Non-pigmented ciliary epithelial cell (primary cell): ENCODE measurements at places on chromosomes 2 and 18.

- no peak for DNase-seq
These were observed 404.4 kb upstream of the SOX11 start for GRCh38 chr2:5287558-5288334.

DNA sequence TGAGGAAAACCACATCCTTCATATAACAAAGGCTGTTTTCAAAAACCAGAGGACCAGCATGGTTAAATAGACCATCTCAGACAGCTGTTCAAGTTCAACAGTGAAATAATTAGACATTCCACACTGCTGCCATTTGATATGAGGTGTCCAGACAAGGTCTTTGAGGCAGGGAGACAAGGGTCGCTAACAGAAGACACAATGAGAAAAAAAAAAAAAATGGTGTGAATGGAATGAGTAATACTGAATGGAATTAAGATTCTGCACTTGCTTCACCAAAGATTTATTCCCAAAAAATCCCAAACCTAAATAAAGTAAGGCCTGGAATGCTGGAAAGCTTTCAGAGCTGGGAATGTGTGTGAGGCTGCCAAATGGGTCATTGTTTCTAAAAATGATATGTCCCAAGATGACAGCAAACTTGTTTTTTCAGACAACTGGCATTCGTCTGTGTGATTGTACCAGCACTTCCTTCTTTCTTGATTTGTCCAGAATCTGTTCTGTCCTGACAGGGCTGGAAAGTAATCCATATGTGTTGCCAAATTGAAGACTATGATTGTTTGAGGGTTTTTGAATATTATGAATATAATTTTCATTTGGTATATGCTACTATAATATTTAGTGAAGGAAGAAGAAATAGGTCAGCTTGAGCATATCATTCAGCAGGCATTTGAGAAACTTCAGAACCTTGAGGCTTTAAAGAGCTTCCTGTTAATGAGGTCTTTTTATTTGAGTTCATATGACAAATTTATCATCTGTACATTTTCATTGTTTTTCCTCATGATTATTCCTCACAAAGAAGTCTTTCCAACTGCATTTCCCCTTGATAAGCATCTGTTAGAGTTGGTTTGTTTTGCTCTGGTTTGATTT, 85.2 kb upstream of the ITGA4 start:
- DNase-seq = no peak

DNA sequence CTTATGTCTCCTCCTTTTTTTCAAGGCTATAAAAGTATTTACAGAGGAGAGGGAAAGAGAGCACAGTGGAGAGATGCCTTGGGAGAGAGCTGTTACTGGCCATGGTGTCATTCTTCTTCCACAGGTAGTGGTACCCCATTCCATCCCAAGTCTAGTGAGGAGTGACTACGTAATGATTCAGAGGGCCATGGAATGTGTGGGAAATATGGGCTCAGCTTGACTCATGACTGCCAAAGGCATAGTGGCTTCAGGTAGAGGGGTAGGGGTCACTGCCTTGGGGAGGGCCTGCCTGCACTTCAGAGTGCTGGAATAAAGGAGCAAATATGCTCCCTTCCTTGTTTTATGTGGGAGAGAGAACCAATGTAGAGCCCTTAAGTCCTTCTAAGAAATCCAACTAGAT, 620.6 kb downstream of the IRS1 start:
- no peak for DNase-seq

DNA sequence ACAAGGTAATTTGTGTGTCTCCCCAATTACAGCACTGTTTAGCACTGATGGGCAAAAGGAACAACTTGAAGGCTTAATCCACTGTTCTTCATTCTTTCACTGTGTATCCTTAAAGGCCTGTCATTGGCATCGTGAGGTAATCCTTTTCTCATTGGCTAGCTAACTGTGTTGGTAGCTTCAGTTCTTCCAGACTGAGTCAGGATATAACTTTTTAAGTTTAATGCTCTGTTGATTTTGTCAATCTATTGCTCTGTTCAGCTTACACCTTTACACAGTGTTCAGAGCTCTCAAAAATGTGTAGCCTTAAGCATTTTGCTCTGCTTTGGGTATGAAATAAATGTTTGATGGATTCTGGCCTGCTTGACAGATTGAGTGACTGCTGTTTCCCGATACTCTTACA, 148.2 kb downstream of the KIAA1328 start:
- no peak for DNase-seq

DNA sequence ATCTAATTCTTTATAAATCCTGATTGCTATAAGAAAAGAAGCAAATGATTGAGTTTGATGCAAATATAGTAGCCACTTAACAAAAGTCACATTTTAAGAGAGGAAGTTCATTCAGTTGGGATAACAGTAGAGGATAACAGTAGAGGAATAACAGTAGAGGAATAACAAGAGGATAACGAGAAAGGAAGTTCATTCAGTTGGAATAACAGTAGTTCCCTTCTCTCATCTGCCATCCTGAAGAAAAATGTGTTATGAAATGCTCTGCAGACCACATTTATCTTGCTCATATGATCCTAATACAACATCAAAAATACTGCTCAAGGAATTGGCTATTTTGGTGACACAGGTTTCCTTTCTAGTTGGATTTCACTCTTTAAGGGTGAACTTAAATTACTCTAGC, 105.3 kb upstream of the UNC80 start:
- DNase-seq = no peak

GRCh38 chr2:43043553-43043870, 182.9 kb downstream of the ZFP36L2 start:
- no peak for DNase-seq

- DNase-seq = peak; percentile 15
These were observed 33.5 kb downstream of the SOWAHC start for GRCh38 chr2:109647636-109648035.

GRCh38 chr18:22057908-22058527, 111.4 kb upstream of the GATA6 start:
- DNase-seq = no peak

GRCh38 chr2:64700133-64700809, 46.6 kb upstream of the SERTAD2 start:
- no peak for DNase-seq

GRCh38 chr18:64283059-64283458, 134.2 kb upstream of the LINC00305 start:
- no peak for DNase-seq

GRCh38 chr18:56580026-56580425, 58.4 kb downstream of the TXNL1 start:
- DNase-seq = no peak

GRCh38 chr2:168371273-168372019, 84.6 kb upstream of the CERS6 start:
- no peak for DNase-seq

DNA sequence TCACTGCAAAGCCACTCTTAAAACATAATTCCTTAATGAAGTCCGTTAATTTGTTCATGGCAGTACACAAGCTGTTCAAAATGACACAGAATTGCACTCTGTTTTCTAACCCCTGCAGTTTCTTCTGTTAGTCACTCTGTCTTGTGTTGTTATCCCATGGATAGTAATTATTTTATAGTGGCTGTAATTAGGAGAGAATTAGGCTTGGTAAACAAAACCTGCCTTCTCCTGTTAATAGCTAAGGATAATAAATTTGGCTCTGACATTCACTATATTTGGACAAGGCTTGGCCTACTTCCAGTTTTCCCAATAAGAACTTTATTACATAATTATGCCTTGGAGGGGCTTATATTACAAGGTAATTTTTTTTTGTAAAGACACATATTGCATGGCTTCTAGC, 330.3 kb upstream of the FIGN start:
- DNase-seq = no peak

GRCh38 chr2:58407487-58407886, 166.4 kb upstream of the FANCL start:
- DNase-seq = no peak

DNA sequence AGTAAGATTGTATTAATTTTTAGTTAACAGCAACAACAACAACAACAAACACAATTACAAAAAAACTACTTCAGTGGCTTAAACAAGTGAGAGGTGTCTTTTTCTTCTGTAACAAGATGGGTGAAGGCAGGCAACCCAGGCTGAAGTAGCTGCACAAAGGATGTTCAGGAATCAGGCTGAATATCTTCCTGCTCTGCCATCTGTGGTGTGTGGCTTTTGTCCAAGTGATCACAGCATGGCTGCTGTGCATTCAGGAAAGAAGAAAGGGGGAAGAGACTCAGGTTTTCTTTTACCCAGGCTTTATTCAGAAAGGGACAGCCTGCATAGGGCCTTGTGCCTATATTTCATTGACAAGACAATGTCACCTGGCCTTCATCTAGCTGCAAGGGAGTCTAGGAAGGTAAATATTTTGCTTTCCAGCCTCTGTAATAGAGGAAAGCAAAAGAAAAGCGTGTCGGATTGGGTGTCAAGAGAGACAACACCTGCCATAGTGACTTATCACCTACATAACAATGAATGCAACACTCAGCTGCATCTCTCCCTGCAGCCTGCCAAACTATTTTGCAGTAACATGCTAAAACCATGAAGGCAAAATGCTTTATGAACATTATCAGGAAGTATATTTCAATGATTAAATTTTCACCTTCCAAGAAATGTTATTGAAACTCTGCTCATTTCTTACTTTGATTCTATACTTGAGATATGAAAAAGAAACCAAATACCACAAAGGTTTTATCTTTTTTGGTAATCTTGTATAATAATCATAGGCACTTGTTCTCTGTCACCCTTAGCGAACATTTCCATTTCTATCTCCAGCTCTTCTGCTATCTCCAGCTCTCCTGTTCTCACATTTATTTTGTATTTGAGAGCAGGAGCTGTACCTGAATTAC, 14.6 kb downstream of the G6PC2 start:
- no peak for DNase-seq

DNA sequence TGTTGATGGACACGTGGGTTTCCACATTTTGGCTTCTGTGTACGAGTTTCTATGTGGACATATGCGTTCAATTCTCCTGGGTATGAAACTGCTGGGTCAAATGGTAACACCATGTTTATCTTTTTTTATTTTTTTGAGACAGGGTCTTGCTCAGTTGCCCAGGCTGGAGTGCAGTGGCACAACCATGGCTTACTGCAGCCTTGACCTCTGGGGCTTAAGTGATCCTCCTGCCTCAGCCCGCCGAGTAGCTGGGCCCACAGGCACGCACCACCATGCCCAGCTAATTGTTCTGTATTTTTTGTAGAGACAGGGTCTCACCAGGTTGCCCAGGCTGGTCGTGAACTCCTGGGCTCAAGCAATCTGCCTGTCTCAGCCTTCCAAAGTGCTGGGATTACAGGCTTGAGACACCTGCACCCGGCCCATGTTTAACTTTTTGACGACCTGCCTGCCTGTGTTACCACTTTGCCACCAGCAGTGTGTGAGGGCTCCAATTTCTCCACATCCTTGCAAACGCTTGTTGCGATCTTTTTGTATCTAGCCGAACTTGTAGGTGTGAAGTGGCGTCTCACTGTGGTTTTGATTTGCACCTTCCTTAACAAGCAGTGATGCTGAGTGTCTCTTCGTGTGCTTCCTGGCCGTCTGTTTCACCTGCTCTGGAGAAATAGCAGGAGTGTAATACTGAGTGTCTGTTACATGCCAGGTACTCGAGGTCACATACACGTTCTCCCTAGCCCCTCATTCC, 6.9 kb downstream of the HSBP1L1 start:
- no peak for DNase-seq

DNA sequence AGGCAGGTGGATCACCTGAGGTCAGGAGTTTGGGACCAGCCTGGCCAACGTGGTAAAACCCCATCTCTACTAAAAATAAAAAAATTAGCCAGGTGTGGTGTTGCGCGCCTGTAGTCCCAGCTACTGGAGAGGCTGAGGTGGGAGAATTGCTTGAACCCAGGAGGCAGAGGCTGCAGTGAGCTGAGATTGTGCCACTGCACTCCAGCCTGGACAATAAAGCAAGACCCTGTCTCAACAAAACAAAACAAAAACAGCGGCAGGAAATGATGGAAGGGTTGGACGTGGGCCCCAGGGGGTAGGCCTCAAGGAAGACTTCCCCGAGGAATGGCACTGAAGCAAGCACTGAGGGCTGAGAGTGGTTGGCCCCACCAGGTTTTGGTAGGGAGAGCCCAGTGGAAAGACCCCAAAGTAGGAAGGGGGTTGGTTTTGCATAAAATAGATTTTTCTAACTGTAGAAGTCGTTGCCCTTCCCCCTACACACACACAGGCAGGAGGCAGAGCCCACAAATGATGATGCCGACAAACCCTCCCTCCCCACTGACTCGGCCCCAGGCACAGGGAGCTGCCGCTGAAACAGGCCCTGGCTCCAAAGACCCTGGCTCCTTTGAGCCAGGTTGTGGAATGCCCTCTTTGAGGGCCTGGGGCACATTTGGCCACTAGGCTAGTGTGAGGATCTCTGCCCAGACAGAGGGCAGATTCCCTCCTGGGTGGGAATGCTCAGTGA, 104.8 kb downstream of the CABLES1 start:
- DNase-seq = no peak

GRCh38 chr2:103738108-103738507, 976.3 kb downstream of the TMEM182 start:
- DNase-seq = no peak

DNA sequence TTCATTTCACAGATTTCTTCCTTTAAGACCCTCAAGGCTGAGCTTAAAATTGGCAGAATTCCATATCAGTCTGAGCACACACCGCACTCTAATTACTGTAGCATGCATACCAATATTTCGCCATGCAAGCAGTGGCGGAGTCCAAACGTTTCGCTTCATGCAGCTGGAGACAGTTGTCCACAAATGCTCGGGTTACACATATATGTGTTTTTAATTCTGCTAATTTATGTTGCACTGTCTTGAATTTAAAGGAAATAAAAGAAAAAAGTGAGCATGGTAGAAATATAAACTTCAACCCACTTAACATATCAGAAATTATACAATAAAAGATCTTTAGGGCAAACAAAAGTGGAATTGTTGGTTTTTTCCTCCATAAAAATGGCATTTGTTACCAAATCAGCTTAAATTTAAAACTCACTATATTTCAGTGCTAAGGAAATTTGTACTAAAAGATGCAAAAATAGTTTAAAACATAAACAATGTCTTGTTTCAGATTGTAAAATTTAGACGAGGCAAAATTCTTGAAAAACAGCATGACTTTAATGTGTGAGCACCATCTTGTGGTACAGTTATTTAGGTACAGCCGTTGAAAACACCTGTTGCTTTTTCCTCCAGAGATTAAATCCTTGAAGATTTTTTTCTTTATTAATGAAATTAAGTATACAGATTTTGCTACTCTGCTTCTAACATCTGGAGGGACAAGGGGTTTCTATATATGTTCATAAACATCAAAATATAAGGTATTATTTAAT, 24.1 kb upstream of the KANSL1L start:
- DNase-seq = no peak

GRCh38 chr2:26305540-26305939, 40.4 kb upstream of the SELENOI start:
- DNase-seq = no peak

DNA sequence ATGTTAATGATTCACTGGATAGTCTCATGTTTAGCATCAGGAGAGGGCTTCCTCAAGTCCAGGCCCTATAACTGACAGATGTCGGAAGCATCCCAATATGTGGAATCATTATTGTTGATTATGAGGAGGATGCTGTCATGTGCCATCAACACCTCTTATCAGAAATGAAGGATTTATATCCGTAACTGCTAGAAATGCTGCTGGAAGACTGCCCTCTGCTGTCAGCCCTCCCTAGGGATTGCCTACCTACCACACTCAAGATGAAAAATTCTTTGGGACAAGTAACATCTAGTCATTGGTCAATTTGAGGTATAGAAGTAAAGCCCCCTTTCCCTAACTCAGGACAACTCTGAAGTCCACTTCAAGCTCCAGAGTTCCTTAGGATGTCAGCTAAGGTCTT, 1166.5 kb upstream of the NXPH2 start:
- no peak for DNase-seq
